ENCODE measurements at places on chromosomes 1 and 21.

GRCh38 chr1:20726932-20727745, 5.4 kb downstream of the SH2D5 start:
- DNase-seq = no peak

DNA sequence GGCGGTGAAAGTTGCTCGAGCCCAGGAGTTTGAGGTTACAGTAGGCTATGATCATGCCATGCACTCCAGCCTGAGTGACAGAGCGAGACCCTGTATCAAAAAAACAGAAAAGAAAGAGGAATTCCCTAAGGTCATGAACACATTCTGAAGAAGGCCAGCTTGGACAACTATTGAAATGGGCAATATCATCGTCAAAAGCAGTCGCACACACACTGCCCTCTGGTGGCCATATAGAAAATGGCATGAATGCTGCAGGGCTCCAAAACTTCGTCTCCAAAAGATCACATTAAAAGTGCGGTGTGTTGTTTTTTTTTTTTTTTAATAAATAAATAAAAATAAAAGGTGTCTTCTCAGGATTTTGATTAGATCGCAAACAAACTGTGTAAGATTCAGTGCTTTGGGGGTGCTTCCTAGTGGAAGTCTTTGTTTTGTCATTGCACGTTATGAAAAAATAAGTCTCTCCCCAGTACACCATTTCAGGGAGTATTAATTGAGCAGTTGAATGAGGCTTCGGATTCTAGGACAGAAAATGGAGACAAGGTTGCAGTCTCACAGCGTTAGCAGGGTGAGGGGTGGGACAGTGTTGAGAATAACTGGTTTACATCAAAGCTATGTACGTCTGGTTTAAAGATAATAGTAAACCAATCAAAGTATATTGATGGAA, 87.5 kb upstream of the FMN2 start:
- DNase-seq = no peak

DNA sequence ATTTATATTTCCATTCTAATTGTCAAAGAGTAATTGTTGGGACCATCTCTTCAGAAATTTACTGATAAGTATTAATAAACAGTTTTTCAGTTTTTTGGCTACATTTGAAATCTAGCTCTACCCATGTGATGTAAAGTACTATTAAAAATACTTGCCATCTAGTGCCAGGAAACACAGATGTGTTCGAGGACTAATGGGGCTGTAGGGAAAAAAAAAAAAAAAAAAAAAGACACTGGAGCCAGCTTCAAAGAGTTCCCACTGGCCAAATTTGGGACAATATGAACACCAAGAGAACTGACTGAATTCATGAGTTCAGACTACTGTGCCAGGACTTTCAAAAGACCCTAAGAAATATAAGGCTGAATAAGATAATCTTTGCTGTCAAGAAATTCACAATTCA, 65.2 kb upstream of the GFI1 start:
- no peak for DNase-seq

GRCh38 chr1:119330466-119331189, 38.0 kb upstream of the HAO2 start:
- DNase-seq = no peak

GRCh38 chr1:76231320-76231719, 156.8 kb downstream of the ST6GALNAC3 start:
- no peak for DNase-seq

DNA sequence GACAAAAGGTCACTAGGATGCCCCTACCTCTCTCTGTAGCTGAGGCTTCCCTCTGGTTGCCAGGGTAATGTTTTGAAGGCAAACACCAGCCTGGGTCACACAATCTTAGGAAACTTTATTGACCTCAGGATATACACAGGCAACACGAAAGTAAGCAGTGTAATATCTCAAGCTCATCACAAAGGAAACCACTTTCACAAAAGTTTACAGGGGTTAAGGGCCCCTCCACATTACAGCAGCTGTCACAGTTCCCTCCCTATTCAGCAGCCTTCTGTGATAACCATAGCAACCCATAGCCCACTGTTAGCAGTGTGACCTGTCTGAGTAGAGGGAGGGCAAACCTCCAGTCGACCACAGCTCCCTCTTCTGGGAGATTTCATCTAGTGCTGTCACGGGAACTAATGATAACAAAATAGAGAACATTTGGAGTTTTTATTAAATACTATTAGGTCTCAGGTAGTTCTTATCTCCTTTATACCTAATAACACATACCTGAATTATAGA, 149.8 kb downstream of the PTPRC start:
- DNase-seq = no peak

- DNase-seq = no peak
These were observed 10.1 kb upstream of the TTLL10 start for GRCh38 chr1:1163538-1164070.

DNA sequence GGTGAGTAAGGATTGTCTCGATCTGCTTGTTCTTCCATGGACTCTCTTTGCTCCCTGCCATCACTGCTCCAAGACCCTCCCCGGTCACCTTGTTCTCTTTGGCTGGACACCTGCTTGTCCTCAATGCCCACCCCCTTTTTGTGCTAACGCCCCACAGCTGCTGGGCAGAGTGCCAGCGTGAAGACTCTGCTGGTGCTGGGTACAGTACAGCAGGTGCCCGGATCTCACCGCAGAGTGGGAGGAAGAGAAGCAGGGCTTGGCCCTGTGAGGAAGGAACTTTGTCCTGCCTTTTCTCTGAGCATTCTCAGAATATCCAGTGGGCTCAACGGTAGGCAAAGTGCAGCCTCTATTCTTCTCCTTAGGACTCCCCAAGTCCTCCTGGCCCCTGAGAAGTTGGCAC, 90.1 kb downstream of the PLXNA2 start:
- no peak for DNase-seq

DNA sequence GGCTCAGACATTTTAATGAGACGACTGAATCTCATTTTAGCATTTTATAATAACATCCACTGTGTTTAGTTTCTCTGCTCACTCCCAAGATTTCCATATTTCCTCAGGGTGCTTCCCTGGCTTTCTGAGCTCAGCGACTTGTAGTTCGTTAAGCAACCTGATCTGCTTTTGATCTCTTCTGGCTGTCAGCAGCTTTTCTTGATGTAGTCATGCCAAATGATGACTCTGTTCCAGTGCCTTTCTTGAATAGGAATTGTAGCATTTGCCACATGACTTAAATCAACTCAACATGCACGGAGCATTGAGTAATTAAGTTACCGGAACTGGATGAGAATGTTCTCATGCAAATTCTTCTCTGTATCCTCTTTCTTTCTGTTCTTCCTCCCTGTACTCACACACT, 246.1 kb downstream of the FMN2 start:
- no peak for DNase-seq

DNA sequence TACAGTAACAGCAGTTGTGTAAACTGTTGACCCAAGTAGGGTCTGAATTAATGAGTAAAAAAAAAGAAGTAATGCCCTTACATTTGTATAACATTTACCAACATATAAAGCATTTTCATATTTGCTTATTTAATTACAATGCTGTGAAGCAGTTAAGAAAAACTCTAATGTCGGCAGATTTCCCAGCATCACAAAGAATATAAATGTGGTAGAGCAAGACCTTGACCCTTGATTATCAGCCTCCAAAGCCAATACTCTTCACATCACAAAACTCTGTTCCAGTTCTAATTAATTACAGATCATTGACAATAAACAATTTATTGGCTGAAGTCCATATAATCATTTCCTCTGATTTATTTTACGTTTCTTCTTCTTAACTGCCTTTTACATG, 130.2 kb downstream of the DUSP10 start:
- no peak for DNase-seq

DNA sequence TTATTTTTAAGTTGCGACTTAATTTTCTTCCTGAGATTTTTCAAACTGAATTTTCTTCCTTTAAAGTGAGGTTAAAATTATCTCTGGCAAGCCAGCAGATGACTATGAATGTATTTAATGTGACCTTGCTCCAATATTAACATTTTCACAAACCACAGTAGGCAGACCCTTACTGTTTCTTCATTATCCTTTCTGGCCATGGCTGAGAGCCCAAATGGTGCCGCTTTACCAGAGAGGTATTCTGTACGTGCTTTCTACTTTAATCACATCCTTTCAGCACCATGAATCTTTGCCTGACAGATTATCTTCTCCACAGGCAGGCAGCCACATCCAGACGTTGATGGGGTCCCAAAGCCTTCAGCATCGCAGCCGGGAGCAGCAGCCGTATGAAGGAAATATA, 129.6 kb downstream of the LRRC40 start:
- DNase-seq = no peak

DNA sequence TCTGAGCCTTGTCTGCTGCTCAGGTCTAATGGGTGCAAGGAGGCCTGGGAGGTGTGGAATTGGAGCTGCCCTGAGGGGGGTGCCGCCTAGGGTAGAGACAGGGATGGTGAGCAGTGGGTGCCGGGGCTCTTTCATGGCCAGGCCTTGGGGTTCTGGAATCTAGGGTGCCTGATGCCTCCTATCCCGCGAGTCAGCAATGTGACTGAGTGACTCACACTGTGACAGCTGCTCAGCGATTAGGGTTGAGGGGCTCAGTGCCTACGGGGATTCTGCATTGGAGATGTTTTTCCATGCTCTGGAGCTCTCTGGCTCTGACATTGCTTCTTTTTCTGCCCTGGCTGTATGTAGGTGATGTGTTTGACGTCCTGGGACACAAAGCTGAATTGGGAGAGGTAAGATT, 16.8 kb downstream of the ATP8B2 start:
- no peak for DNase-seq

Measured in aorta (tissue), 5 donors.